ENCODE measurements at places on chromosomes 12 and 14.

DNA sequence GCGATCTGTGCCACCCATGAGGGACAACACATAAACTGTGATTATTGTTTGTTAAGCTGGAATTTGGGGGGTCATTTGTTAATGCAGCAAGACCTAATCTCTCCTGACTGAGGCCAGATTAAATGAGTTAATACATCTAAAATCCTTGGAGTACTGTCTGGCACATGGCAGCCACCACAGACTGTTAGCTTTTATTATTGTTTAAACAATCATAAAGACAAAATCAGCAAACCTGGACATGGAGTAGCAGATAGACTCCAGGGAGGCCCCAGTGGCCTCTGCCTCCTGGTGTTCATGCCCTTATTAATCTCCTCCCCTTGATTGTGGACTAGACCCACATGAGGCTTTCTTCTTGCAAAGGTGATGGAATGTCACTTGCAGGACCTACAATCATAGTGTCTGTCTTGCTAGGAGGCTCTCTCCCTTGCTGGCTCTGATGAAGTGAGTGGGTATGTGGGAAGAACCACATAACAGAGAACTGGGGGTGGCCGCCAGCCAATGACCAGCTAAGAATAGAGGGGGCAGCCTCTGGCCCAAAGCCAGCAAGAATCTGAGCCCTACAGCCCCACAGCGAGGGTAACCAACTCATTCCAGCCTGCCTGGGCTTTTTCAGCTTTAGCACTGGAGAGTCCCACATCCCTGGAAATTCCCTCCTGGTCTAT is 142.0 kb downstream of the SCARB1 start:
- no peak for DNase-seq

- no peak for DNase-seq
Measured at GRCh38 chr12:62919838-62920237, 15.1 kb downstream of the PPM1H start.

GRCh38 chr12:1977109-1977508 is 27.1 kb downstream of the DCP1B start:
- no peak for DNase-seq

DNA sequence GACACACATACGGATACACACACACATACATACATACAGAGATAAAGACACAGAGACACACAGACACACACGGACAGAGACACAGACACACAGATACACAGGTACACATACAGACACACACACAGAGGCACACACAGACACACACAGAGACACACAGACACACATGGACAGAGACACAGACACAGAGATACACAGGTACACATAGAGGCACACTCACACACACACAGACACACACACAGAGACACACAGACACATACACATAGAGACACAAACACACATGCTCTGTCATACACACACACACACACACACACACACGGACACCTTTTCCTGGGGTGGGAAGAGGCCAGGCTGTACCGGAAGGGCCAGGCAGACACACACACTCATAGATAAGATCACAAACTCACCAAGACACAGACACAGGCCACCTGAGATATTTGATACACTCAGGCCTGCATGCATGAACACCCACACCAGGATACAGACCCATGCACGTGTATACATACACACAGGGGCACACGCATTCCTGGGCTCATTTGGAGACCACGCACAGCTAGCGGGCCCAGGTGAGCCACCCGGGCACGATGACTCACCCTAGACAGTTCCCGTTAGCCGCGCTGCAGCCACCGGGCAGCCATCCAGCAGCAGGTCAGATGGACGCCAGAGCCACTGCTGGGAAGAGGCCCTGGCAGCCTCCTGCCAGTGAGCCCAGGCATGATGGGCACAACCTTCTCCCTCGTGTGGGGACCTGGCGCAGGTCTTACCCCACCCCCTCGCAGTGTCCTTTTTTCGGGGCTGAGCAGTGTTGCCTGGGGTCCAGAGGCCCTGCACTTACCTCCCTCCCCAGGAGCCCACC is 1.8 kb upstream of the AHNAK2 start:
- DNase-seq: no peak

DNA sequence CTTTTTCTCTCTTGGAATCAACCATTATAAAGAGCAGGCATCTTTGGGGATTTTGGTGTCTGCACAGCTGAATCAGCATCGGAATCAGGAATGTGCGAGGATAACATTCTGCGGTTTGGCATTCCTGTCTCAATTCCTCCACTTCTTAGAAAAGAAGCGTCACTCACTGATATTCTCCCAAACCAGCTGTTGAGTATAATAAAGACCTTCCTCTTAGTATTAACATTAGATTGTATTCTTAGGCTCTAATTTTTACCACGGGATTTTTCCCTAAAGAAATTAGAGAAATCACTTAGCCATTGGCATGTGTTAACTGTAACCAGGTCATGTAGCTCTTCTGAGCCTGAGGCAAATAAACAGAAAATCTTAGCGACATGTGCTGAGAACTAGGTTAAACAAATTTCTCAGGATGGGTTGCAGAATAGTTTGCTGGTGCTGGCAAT is 128.7 kb downstream of the TMX1 start:
- no peak for DNase-seq

DNA sequence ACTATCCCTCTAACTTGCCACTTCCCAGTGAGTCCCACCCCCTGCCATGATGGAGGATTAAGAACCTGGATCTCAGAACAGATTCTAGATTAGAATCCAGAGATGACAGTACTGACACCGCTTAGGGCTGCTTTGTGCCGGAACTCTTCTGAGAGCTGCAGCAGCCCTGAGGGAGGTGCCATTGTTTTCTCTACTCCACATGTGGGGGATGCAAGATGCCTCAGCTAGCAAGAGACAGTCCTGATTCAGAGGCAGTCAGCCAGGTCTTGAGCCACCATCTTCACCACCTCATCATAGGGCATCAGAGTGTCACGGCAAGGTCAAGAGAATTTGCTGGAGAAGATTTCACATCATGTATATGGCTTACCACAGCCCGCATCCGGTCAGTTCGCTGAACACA is 3.4 kb upstream of the PGAM5 start:
- DNase-seq: no peak

DNA sequence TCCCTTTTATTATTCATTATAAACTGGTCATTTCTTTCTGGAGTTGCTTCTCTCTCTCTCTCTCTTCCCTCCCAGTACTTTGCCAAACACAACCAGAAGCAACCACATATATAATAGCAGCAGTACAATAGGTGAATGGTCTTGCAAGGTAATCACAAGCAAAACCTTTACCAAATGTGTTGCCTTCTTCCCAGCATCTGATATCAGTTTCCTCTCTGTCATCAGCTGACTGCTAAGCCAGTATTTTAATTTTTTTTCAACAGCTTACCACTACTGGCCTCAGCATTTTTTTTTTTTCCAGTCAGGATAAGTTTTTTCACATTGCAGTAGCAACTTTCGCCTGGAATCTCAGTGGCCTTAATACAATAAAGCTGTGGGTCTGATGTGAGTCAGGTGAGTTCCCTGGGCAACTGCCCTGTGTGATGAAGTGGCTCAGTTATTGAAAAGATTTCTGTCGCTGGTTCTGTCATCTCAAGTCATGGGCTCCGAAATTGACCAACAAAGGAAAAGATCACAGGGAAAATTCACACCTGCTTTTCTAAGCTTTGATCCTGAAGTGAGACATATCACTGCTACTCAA is 282.5 kb upstream of the AMIGO2 start:
- DNase-seq: no peak

GRCh38 chr12:106219043-106219442 is 28.8 kb downstream of the CKAP4 start:
- no peak for DNase-seq

- DNase-seq: no peak
Measured at GRCh38 chr14:39025250-39025809, 77.7 kb downstream of the SEC23A start.

DNA sequence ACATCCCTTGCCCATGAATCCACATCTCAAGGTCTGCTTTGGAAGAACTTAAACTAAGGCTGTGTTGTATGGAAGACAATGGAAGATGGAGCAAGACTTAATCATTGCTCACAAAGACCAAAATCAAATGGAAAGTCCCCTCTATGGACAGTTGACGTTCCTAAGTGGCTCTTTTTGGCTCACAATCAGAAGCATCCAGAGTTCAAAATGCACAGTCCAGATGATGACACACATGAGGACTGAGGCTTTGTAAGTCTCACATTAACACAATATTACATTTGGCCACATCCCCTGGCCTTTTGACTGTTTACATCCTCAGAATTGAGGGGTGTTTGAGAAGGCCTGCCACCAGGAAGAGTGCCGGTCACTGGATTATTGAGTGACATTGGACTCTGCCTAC is 122.3 kb upstream of the CPM start:
- peak; percentile 68 for DNase-seq

GRCh38 chr14:65434216-65434850 is 21.8 kb downstream of the FUT8 start:
- DNase-seq: no peak

DNA sequence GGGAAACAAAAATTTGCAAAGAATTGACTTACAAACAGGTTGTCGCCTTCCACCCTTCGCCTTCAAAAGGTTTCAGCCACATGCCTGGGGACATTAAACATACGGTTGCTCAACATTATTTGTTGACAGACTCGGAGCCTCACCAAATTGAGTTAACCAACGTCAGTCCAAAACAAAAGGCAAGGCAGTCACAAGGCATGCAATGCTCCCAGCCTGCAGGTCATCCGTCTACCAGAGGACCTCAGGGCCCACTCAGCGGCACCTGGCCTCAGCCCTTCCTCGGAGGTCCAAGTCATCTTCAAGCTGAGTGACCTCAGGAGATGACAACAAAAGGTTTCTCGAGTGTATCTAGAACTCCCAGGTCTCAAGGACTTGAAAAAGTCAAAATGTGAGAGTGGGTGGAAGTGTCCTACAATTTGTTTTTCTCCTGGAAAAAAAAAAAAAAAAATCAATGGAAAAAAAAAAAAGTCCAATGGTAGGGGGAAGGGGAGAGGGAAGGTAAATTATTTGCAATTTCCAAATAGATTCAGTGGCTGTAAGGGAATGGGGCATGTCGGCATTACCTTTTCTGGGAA is 64.3 kb downstream of the KDM2B start:
- DNase-seq: no peak

DNA sequence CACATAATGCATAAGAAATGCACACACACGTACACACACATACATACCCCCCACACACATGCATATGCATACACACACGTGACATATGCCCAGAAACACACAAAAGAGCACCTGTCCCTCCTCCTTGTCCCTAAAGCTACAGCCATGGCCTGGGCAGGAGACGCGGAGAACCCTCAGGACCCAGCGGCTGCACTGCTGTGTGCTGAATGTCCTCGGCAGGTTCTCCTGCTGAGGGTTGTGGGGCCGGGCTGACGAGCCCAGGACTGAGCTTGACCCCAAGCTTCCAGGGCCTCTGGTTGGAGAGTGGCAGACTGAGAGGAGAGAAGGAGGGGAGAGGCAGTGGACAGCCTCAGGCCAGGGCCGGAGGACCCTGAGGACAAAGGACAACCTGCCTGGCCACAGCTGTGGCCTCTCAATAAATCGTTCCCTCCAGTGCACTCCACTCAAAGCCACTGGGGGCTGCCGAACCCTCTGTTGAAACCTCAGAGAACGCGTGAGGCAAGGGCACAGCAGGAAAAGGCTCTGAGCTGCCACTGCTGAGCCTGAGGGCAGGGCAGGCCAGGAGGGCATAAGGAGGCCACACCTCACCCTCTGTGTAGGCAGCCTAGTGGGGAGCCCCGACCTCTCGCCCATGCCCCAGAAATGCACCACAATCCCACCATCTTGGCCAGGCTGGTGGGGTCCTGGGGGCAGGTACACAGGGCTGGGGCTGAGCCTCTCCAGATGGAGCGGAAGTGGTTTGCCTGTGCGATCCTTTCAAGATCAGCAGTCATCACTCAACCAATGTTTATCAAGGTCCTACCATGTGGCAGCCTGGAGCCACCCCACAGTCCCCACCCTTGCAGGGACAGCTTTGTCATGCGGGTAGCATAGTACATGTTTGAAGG is 3.1 kb downstream of the CACNA2D4 start:
- DNase-seq: no peak

- DNase-seq: no peak
Measured at GRCh38 chr14:54669721-54670561, 103.0 kb downstream of the SAMD4A start.

DNA sequence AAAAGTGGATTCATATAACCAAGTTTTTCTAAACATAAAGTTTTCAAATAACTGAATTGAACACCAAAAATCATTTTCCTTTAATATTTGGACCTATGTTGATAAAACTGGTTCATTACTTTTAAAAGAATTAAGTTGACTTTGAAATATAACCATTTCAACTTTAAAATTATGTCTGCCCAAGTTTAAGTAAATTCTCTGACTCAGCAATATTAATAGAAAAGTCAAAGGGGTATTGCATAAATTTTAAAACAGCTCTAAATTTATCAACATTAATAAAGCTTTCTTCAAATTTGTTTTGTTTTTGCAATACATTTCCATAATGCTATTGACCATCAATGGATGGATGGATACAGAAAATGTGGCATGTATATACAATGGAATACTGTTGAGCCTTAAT is 168.4 kb upstream of the GARIN6 start:
- DNase-seq: no peak

DNA sequence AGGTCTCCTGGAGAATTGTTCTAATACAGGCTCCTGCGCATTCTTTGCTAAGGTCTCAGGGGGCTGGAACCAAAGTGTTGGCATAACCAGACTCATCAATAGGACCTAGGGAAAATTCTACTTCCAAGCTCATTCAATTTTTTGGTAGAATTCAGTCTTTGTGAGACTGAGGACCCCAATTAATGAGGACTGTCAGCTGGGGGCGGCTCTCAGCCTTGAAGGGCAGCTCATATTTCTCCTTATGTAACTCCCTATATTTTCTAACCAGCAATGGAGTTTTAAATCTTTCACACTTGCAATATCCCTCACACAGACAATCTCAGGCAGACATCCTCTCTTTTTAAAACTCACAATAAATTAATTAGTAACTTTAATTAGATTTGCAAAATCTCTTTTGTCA is 476.4 kb upstream of the LRFN5 start:
- no peak for DNase-seq

DNA sequence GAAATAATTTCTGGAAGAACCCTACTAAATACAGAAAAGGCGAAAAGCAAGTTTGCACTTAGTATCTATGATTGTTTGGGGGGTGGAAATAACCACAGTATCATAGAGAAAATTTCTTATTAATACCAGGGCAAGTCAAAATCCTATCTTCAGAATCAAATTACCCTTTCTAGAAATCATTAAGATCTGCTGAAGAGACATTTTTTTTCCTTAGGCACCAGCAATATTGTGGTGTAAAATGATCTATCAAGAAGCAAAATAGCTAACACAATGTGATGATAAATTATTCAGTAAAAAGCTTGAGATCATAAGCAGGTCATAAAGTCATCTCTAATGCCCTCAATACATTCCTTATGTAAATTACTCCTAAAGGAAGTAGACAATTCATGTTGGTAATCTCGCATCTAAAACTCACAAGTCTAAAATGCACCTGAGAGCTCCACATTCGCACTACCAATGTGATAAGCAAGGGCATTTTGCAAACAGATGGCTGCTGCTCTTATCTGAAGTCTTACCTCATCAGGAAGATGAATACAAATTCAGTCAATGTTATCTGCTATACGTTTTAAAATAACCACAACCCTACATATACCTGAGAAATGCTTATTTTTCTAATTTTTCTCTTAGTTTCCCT is 14.6 kb downstream of the HEATR5A start:
- no peak for DNase-seq

GRCh38 chr12:26162174-26162573 is 33.2 kb upstream of the SSPN start:
- DNase-seq: no peak

Data from suppressor macrophage treated with lipopolysaccharide for 4 hours (primary cell).